ENCODE measurements at places on chromosomes 3 and 15.

- DNase-seq: no peak
Observed at GRCh38 chr3:78881501-78881900, 886.3 kb downstream of the ROBO1 start.

DNA sequence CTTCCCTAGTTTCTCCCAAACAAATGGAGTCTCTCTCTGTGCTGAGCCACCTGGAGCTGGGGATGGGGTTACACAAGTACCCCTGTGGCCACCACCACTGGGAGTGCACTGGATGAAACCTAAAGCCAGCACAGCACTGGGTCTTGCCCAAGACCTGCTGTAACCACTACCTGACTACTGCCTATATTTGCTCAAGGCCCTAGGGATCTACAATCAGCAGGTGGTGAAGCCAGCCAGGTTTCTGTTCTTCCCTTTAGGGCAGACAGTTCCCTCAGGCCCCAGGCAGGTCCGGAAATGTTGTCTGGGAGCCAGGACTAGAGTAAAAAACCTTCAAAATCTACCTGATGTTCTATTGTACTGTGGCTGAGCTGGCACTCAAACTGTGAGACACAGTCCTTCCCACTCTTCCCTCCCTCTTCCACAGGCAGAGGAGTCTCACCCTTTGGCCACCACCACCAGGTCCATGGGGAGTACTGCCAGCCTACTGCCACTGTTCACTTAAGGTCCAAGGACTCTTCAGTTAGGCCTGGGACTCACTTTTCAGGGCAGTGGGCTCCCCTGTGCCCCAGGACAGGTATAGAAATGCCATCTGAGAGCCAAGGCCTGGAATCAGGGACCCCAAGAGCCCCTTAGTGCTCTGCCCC, 23.8 kb downstream of the C3orf20 start:
- no peak for DNase-seq

DNA sequence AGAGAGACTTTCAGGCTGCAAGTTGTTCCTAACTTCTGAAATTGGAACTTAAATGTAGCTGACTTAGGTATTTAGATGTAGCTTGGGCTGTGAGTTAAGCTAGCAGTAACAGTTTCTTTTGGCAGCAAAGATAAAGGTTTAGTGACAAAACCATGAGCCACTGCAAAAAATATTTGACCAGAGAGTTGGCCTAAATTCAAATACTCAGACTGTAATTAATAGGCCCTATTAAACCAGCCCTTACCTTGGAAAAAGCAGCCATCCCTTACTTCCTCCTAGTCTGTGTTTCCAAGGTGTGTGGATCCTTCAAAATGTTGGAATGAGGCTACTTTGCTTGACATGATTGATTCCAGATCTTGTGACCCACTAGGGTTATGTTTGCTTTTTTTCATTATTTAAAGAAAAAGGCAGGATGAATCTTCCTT, 8.2 kb downstream of the TPM1 start:
- DNase-seq: peak; percentile 80

- no peak for DNase-seq
Observed at GRCh38 chr15:100650685-100651084, 48.3 kb downstream of the ASB7 start.

GRCh38 chr15:82952158-82953081, at the start of gene HOMER2:
Gene HOMER2 (minus strand): TSS chr15:82952720. CDS start chr15:82952535, 185 bp downstream.
- DNase-seq: no peak

DNA sequence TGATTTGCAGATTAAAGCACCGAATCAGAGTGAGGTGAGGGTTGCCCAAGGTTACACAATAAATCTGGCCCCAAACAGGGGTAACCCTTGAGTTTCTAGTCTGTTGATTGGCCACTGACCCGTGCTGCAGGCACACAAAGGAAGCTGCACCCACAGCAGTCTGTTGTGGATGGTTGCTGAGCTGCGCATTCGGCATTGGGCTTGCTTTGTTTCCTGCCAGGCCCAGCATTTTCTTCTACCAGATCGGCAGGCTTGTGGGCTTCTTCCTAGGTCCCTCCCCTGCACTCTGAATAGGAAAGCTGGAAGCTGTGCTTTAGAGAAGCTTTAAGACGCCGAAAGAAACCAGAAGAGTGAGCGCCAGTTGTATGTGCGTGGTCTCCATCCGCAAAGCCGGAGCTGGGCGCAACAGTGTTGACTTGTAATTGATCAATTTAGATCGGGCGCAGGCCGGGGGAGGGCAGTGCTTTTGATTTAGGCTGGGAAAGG, 12.1 kb downstream of the B3GNT5 start:
- no peak for DNase-seq

DNA sequence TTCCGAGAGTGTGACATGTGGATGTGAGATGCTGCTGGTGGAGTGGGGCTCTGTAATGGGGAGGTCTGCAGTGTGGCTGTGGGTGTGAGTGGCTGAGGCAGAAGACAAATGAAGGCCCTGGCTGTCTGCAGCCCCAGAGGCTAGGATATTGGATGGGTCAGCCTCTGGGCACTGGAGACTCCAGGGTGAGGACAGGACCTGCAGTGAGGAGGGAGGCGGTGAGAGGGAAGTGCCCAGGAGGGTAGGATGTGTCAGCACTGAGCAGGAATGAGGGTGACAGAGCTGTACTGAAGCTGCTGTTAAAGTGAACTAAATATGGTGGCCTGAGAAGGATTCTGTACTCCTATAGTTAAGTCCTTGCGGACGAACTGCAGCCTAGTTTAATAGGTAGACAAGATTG, 27.3 kb upstream of the PXYLP1 start:
- DNase-seq: no peak

GRCh38 chr15:54520616-54521015, 542.4 kb downstream of the UNC13C start:
- DNase-seq: no peak

- DNase-seq: peak; percentile 97
Observed at GRCh38 chr3:52204337-52205073, 6.5 kb downstream of the ALAS1 start.

GRCh38 chr15:60594071-60594470, 115.1 kb upstream of the ICE2 start:
- DNase-seq: no peak

DNA sequence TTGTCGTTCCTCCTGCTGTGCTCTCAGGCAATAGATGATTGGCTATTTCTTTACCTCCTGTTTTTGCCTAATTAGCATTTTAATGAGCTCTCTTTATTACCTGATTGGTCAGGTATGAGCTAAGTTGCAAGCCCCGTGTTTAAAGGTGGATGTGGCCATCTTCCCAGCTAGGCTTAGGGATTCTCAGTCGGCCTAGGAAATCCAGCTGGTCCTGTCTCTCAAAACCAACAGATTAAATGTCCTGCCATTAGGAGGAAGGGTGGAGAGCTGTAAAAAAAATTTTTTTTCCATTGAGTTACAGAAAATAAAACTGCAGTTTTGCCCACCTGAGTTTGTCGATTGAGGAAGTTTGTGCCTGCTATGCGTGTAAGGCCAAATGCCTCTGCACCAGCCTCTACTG, 5.4 kb upstream of the ACSBG1 start:
- DNase-seq: no peak

DNA sequence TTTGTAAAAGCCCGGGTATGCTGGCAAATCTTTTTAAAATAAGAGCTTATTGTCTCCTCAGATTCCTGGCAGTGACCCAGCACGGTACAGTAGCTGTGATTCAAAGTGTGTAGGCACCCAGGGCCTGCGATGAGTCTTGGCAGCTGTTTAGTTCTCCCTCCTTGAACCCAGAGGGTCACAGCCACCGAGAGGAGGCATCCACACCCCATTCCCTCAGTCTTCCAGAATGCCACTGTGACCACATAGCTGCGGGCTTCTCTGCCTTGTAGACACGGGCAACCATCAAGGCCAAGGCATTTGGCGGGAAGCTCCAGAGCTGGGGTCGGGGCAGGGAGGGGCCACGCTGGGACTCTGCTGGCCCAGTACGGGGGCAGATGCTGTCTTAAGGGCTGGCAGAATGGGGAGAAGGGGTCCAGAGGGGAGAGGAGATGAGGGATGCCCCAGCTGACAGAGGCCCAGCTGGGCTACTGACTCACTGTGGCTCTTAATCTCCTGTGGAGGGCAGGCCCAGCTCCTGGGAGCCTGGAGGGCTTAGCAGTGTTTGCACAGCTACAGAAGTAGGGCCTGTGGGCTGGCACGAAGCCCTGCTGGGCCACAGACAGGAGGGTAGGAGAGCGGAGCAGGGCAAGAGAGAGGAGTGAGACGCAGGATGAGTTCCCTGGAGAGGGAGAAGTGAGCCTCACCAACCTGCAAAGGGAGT, 68.8 kb upstream of the DLG1 start:
- no peak for DNase-seq

DNA sequence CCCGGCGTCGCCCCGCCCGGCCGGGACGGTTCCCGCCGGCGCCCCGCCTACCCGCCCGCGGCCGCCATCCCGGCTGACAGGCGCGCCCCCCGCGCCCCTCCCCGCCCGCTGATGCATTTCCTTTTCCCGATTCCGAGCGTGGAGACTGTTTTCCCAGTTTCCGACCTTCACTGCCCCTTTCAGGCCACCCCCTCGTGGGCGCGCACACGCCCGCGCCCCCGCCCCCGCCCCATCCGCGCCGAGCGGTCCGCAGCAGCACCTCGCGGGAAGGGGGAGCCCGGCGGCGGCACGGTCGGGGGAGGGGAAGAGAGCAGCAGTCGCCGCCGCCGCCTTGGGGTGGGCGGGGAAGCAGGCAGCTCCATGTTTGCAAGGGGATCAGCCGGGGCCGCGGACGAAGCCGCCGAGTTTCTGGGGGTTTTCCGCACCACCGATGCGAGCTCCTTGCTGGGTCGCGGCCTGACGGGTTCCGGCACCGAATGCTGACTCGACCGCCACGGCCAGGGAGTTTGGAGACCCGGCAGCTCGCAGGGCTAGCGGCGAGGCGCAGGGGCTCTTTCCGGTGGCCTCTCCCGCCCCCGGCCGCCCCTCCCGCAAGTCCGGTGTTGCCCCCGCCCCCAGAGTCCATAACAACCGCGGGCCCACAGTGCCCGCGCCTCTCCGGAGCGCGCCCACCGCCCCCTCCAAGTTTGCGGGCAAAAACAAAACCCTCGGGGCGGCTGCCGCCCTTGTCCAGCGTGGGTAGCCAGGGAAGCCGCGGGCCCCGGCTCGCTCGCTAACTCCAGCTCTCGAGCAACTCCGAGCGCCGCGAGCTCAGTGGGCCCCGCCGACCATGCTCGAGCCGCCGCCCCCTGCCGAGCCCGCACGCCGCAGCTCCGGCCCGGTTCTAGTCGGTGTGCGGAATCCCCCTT, 3.2 kb upstream of the SIN3A start:
- no peak for DNase-seq

GRCh38 chr3:38165722-38166387, 518 bp downstream of the OXSR1 start:
- no peak for DNase-seq

DNA sequence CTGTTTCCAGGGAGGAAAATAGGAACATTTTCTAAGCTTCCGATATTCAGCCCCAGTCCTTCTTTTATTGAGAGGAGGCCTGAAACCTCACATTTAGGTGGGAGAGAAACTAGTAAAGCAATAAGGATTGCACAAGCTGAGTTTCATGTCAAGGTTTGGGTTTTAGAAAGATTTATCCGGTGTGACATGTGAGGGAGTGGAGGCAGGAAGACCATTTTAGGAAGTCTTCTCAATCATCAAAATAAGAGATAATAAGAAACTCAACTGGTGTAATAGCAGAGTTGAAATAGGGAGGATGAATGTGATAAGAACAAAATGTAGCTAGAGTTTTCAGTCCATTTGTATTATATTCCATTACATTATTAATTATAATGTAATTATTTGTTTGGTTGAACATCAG, 27.7 kb upstream of the CLDN16 start:
- no peak for DNase-seq

GRCh38 chr3:71629711-71630110, 46.2 kb upstream of the FOXP1 start:
- no peak for DNase-seq

- no peak for DNase-seq
Observed at GRCh38 chr3:111368056-111368455, 173.9 kb upstream of the CD96 start.

- no peak for DNase-seq
Observed at GRCh38 chr15:53328341-53328740, 431.1 kb downstream of the WDR72 start.

- DNase-seq: no peak
Observed at GRCh38 chr3:139135657-139136056, 91.0 kb upstream of the PRR23C start.

- no peak for DNase-seq
Observed at GRCh38 chr3:94374439-94375161, 311.7 kb downstream of the NSUN3 start.

All from LNCaP clone FGC (cell line).